ENCODE measurements at places on chromosomes 12 and 14. TPM values are rescaled to one million over a fixed set of nuclear protein-coding genes. Genes with fewer than 3 reads are reported as not detected.

GRCh38 chr12:30026621-30027234, 243.0 kb upstream of the TMTC1 start:
- no peak for DNase-seq

DNA sequence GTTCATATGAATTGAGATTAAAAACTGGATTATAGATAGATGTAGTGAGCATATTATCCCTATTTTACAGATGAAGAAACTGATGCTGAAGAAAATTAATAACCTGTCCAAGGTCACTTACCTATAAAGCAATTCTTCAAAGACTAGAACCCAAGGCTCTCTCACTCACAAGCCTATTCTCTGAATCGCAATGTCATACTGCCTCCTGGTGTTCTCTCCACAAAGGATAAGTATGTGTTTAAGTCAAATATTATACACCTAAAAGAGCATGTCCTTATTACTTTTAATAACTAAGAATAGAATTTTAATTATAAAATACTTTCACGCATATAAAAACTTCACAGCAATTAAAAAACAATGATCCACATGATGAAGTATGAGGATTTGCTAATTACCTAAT, 721.3 kb upstream of the USP15 start:
- DNase-seq = no peak

DNA sequence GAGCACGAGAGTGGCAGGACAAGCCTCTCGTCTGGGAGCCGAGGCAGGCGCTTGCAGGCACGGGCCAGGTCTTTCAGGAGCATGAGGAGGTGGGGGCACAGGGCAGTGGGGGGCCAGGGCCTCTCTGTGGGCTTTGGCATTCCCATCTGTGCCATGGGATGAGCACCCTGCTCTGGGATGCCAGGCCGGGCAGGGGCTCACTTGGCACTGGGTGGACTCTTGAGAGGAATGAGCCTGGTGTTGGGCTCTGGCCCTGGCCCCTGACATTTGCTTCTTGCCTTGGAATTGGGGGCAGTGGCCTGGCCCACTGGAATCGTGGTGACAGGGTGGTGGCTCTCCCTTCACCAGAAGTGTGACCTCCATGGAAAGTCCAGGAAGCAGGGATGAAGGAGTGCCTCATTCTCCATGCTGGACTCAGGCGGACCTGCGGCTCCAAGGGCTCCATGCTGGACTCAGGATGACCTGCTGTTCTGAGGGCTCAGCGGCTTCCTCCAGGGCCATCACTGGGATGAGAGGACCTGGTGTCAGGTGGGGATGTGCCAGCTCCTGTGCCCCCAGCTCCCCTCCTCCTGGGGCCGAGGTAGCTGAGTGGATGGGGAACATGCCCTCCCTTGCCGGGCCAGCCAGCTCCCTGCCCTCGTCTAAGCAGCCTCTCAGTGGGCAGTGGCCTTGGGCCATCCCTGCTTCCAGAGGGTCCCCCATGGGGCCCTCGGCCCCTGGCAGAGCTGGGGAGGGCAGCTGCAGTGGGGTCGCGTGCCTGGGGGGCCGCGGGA, 220.3 kb downstream of the KIF26A start:
- DNase-seq = no peak

The NANOG gene
- 0.23 TPM for total RNA-seq

GRCh38 chr14:64612021-64612380, 62.2 kb downstream of the PPP1R36 start:
- no peak for DNase-seq

The FGF6 gene
- not detected for total RNA-seq

DNA sequence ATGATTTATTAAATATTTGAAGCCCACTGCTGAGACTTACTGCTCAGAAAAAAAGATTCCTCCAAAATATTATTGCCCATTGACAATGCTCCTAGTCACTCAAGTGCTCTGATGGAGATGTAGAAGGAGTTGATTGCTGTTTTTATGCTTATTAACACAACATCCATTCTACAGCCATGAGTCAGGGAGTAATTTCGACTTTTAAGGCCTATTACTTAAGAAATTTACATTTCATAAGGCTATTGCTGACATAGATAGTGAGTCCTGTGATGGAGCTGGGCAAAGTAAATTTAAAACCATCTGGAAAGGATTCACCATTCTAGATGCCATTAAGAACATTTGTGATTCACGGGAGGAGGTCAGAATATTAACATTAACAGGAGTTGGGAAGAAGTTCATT, 5.2 kb downstream of the KCNJ8 start:
- DNase-seq = no peak

Data from prostate gland (tissue), 2 donors.